DND-41 (cell line): ENCODE measurements at places on chromosomes 1 and 21.

DNA sequence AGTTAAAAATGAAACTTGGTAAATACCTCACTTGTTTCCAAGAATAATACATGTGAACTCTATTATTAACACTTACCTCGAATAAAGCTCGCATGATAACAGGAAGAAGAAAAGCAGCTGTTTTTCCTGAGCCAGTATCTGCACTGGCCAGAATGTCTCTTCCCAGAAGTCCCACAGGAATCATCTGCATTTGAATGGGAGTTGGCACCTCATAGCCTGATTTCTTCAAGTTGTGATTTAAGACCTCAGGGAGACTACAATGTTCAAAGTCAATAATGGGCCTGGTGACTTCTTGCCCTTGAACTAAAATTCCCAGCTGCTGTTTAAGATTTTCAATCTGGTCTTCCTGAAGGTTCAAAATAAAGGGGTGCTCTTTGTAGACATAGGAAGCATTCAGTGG lies 3.8 kb downstream of the DDX59 start:
- no peak for DNase-seq

DNA sequence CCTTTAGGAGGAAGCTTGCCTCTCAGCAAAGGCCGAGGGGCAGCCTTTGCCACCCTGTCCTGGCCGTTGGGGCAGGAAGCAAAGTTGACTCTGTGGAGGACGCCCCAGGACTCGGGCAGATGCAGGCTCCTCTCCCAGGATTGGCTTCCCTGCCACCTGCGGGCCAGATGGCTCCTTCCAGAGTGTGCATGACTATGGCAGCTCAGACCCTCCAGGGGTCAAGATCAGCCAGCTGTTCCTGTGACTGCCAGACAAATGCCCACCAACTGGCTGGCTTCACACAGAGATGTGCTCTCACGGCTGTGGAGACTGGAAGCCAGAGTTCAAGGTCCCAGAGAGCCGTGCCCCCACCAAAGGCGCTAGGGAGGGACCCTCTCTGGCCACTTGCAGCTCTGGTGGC lies 87.0 kb upstream of the VAMP3 start:
- DNase-seq, result no peak

- DNase-seq, result no peak
Observed at GRCh38 chr1:12157366-12158231, 9.2 kb upstream of the TNFRSF1B start.

DNA sequence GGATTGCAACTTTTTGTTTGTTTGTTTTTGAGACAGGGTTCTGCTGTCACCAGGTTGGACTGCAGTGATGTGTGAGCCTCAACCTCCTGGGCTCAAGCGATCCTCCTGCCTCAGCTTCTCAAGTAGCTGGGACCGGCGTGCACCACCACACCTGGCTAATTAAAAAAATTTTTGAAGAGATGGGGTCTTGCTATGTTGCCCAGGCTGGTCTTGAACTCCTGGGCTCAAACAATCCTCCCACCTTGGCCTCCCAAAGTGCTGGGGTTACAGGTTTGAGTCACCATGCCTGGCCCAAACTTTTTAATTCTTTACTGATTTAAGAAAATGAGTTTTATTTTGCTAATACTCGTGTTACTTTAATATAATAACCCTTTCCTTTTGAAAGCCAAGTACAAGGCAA lies 31.5 kb upstream of the SERPINC1 start:
- no peak for DNase-seq

DNA sequence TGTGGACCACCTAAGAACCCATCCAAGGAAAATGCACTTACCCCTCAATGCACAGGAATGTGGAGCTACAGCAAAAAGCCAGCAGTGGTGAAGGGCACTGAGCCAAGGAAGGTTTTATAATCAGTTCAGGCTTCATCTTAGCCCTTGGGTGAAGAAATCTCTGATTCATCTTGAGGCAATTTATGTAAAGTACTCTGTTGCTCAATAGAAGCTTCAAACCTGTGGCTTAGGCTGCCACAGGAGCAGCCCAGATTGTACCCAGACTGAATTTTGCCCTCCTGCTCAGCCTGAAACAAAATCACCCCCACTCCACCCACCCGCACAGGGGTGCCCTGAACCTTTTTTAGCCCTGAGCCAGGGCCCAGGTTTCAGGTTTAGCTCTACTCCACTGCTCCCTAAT lies at the start of gene S100A12:
S100A12 (minus strand) TSS at position 111 of the 400 bp plus-strand sequence. CDS start 1,029 bp downstream, outside the sequence.
- no peak for DNase-seq

DNA sequence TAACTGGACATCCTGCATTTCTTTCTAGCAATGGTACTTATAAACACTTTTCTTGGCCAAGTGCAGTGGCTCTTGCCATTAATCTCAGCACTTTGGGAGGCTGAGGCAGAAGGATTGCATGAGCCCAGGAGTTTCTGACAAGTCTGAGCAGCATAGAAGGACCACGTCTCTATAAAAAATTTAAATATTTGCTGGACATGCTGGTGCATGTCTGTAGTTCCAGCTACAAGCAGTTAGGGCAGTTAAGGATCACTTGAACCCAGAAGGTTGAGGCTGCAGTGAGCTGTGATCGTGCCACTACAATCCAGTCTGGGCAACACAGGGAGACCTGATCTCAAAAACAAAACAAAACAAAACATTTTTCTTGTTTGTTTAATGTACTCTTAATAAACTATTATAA lies 434.0 kb downstream of the PLA2G4A start:
- DNase-seq, result no peak

- DNase-seq, result no peak
Observed at GRCh38 chr1:34697818-34698217, 57.0 kb upstream of the GJB5 start.

DNA sequence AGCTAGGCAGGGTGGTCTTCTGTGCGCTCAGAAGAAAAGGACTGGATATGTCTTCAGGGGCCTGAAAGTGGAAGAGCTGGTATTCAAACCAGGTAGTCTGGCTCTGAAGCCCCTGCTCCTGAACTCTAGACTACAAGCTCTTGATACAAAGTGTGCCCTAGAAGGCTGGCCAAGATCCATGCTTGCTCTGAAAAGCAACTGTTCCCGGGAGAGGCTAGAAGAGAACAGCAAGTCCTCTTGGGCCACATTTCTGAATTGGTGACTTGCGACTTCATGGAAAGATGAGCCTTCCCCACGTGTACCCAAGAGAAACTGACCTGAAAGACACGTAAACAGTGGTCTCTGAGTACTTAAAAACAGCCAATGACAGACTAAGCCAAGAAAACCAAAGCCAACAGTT lies 123.3 kb upstream of the GRIK3 start:
- no peak for DNase-seq

DNA sequence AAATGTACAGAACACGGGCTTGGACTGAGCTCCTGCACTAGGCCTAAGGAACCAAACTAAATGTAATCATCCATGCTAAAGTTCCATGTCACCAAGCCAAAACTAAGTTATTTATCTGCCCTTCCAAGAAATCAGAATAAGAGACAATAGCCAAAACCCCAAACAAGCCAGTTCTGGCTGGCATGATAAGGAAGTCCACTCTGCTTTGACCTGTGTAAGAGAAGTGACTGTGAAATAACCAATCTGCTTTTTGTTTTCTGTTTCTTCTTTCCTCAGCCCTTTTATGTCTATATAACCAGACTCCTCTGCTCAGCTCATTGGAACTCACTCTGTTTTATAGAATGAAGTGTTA lies 15.1 kb downstream of the PLPPR5 start:
- DNase-seq, result no peak

DNA sequence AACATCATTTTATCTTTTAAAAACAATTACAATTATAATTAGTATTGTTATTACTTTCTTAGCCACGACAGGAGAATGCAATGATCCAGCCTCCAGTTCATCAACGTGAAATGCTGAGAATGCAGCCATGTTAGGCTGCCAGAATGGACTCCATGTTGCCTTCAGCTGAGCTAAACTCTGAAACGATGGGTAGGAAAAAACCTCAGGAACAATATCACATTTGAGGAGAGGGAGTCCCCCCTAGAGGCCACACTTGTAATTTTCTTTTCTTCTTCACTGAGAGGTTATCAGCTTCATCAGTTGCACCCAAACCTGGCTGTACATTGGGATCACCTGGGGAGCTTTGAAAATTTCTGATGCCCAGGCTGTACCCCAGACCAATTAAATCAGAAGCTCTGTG lies 34.6 kb upstream of the DNAH14 start:
- no peak for DNase-seq

- no peak for DNase-seq
Observed at GRCh38 chr1:184002071-184002470, 35.5 kb downstream of the COLGALT2 start.

- no peak for DNase-seq
Observed at GRCh38 chr1:29944253-29944905, 708.1 kb downstream of the PTPRU start.

GRCh38 chr1:6771441-6771769 lies 13.8 kb upstream of the CAMTA1 start:
- DNase-seq, result no peak

- DNase-seq, result no peak
Observed at GRCh38 chr1:56331892-56332567, 247.3 kb downstream of the PLPP3 start.

DNA sequence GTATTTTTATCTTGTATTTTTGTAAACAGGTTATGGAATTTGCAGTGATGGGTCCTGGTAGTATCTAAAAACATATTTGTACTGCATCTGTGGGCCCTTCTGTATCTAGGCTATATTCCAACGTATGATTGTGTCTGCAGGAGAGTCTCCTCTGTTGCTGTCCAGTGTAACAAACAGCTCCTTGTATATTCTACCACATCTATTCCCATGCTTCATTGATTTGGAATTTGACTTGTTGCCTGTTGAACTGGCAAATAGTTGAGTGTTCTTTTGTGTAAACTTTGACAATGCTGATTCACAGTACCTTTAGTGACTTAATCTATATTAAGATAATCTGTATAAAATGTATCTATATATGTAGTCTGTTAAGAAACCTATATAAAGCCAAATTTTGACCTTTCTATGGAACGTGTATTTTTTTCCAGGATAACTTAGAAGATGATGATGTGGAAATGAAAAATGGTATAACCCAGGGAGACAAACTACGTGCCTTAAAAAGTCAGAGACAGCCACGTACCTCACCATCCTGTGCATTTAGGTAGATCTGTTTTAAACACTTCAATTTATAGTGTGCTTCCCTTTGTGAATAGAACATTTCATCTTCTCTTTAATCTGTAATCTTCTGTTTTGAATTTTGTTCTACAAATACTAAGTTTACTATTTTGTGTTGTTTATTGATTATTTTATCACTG lies 43.4 kb upstream of the GPR88 start:
- DNase-seq, result no peak

DNA sequence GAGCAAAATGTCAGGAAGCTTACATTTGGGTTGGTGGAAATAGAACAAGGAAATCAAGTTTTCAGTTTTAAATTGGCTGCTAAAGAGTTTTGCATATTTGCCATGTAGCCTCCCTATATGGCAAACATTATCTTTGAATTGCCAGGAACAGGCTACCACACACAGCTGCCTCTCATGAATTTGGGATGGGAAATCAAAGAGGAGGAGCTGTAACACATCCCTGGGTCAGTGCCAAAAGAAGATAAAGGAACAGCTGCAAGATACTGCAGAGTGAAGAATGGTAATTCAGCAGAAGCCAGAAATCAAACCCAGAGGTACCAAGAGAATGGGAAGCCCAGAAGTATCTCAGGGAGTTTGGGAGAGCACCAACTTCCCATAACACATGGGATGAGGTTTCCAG lies 18.6 kb upstream of the RASAL2 start:
- no peak for DNase-seq

- DNase-seq, result no peak
Observed at GRCh38 chr21:44958471-44959191, 18.8 kb downstream of the SLX9 start.

- no peak for DNase-seq
Observed at GRCh38 chr1:147292631-147293251, 50.3 kb downstream of the CHD1L start.

- no peak for DNase-seq
Observed at GRCh38 chr1:31725777-31726535, 22.1 kb upstream of the COL16A1 start.

DNA sequence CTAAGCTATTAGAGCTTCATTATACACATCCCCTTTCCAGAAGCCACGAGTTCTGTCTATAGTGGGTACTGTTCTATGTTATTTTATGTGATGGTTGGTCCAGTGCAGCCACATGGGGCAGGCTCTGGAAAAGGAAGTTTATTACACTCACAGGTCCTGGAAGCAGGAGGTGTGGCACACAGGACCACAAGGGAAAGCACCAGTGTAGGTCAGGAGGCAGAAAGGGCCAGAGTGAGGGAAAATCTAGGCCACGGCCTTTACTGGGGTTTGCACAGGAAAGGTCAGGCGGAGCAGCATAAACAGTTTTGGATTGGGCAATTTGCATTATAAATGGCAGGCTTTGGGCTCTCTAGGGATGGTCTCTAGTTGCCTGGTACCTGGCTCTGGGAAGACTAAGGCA lies 21.8 kb upstream of the CNIH3 start:
- no peak for DNase-seq

DNA sequence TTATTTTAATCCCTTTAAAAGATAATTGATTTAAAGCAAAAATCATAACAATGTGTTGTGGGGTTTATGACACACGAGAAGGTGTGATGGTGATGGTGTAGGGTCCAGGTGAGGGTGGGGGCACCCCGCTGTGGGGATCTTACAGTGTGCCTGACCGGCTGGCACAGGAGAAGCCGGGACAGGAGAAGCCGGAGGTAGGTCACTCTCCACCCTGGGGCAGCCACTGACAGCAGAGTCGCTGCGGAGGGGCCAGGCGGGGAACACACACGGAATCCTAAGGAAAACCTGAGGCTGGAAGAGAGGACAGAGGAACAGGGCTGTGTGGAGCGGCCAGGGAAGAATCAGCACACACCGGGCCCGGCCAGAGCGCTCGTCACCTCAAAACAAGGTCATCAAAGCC lies 4.3 kb upstream of the LRRC3 start:
- no peak for DNase-seq

GRCh38 chr21:36217743-36218142 lies 61.1 kb downstream of the DOP1B start:
- DNase-seq, result no peak

GRCh38 chr21:34722684-34723300 lies 54.0 kb downstream of the CLIC6 start:
- peak; percentile 36 for DNase-seq

DNA sequence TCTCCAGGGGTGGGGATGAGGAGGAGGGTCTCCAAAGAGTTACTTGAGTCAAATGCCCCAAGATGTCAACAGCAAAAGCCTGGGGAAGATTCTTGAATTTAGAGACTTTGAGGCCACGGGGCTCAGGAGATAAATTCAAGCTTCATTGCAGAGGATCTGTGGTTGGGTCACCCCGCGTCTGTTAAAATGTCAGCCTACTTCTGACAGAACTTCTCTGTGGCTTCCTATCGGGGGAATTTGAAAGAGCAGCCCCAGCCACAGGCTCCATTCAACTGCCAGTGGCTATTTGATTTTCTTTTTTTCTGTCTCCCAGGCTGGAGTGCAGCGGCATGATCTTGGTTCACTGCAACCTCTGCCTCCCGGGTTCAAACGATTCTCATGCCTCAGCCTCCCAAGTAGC lies 62.5 kb upstream of the EFHD2 start:
- no peak for DNase-seq

- DNase-seq, result no peak
Observed at GRCh38 chr1:85655315-85655714, 52.9 kb downstream of the ZNHIT6 start.

GRCh38 chr1:71804140-71804539 lies 478.2 kb downstream of the NEGR1 start:
- no peak for DNase-seq

GRCh38 chr1:169160845-169161495 lies 54.5 kb downstream of the ATP1B1 start:
- no peak for DNase-seq

- DNase-seq, result no peak
Observed at GRCh38 chr1:67058761-67059160, 4.8 kb upstream of the SLC35D1 start.

GRCh38 chr1:214328770-214329469 lies 48.0 kb downstream of the SMYD2 start:
- DNase-seq, result peak; percentile 77
